ENCODE measurements at places on chromosomes 5 and 9.

GRCh38 chr9:69569738-69570451, 102.3 kb downstream of the APBA1 start:
- no peak for DNase-seq

GRCh38 chr5:146704949-146705665, 173.4 kb downstream of the PPP2R2B start:
- DNase-seq, result no peak

GRCh38 chr5:372996-373709, 51.6 kb downstream of the AHRR start:
- no peak for DNase-seq

DNA sequence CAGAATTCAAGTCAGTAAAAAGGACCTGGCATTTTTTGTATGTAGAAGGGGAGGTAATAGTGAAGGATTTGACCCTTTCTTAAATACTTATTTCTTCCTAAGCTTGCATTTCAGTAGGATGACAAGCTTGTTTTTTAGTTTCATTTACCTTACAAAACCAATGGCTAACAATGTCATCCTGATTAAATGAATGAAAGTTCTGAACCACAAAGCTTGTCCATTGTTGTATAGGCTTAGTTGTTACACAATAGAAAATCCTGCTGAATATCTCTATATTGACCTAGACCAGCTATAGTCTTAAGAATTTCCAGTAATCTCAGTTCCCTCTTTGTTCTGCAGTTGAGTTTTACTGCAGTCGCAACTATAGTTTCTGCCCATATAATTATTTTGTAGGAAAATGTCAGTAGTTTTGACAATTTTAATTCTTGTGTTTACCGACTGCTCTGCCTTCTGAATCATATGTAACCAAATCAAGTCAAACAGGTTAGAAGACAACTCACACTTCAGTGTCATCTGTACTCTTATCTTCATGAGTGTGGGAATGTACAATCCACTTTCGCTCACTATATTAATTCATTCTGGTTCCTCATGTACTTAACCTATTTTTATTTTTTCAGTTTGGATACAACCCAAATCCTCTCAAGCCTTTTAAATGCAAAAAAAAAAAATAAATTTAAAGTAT, 195.7 kb downstream of the CD180 start:
- no peak for DNase-seq

- DNase-seq, result no peak
Observed at GRCh38 chr9:98049288-98050072, 7.1 kb upstream of the NANS start.

DNA sequence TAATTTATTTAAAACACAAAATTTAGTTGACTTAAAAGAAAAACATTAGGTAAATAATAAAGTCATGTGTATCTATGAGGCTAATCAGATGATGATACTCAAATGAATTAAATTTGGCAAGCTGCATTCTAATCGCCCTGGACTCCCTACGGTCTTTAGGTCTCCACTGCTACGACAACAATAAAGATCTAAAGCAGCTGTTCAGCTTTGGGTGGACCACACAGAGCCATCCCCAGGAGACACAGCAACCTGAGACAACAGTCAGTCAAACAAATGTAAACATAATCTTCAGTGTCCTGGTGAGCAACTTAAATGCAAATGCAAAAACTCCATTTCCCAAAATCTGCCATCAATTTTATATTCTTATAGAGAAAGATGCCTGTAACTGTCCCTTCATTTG, 65.5 kb downstream of the MCTP1 start:
- no peak for DNase-seq

DNA sequence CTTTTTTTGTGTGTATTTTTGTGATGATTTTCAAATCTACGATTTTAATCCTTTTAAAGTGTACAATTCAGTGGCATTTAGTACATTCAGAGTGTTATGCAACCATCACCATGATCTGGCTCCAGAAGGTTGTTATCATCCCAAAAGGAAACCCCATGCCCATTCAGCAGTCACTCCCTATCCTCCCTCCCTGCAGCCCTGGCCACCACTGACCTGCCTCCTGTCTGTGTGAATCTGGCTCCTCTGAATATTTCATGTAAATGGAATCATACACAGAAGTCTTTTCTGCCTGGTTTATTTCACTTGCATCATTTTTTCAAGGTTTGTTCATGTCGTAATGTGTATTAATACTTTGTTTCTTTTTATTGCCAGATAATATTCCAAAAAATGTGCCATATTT, 32.5 kb downstream of the HABP4 start:
- no peak for DNase-seq

- DNase-seq, result no peak
Observed at GRCh38 chr5:180423598-180423997, 70.5 kb upstream of the GFPT2 start.

DNA sequence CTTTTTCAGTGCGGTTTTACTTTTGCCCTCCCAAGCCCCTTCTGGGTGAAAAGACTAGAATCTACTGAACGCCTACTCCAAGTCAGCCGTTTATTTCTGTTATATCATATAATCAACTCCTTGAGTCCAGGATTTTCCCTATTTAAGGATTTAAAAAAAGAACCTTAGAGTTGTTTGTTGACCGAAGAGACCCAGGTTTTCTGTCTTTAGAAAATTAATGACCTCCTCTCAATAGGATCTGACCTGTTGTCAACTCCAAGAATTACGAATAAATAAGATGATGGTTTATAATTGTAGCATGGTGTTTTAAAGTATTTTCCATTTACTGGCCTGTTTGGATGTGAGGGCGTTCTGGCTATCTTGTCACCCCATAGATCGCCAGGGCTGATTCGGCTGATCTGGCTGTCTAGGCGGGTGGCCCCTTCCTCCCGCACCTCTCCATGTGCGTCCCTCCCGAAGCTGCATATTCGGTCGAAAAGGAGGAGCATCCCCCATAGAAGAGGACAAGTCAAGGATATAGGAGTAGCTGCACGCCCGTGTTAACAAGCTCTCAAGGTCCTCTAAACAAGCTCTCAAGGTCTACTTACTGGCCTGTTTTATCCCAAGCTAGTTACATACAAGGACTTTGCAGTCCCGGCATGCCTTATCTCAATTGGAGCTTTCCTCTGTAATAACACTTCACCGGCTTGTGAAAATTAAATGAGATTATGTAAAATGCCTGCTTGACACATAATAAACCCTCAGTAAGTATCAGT, 1.1 kb upstream of the UBAP2 start:
- DNase-seq, result no peak

DNA sequence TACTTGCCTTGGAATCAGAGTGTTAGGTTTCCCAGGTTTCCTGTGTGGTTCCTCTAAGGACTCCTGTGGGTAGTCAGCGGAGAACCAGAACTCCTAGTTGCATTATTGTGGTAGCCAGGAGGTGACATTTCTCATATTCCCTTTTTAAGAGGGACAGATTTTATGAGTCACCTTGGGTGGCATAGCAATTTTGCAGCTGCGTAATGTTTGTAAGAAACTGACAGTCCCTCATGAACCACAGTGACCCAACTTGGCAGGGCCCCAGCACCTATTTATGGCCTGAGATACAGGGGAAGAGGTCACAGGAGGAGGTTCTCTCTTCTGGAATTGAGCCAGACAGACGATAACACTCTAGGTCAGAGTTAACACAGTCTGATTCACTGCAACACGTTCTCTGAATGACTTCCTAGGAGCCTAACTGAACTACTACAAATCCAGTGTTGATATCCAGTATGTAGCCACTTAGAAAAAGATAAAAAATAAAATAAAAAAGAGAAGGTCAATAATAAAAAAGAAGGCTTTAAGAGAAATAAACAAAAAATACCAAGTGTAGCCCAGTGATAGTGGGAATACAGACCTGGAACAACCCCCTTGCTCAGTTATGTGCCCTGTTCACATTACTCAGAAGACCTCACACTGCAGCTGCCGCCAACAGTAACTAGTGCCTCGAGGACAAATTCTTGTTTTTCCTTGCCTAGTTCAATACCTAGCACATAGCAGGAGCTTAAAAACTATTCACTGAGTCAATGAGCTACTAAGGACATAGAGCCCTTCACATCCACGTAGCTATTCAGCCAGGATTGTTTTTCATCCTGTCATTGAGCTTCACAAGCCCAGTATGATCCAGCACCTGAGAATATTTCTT, 50.7 kb upstream of the VLDLR start:
- peak; percentile 3 for DNase-seq

GRCh38 chr9:109002141-109002540, 11.2 kb downstream of the CTNNAL1 start:
- DNase-seq, result no peak

- no peak for DNase-seq
Observed at GRCh38 chr5:36666274-36666673, 59.9 kb downstream of the SLC1A3 start.

- no peak for DNase-seq
Observed at GRCh38 chr5:15914638-15915037, 265.0 kb downstream of the MARCHF11 start.

- no peak for DNase-seq
Observed at GRCh38 chr5:142613271-142613671, 72.6 kb downstream of the FGF1 start.

DNA sequence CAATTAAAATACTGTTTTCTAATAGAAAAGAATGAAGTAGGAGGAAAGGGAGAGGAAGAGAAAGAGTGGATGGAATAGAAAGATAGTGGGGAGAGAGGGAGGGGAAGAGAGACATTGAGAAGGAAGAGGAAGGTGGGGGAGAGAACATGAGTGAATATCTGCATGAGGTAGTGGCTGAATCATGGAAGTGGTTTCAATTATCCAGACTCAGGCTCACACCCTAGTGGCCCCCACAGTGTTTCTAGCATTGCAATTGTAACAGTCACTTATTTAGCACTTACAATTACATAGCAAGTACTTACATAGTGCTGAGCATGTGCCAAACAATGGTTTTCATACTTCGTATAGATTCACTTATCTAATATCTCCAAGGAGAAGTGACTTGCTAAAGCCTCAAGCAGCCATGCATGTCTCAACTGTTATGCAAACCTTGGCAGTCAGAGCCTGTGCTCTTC, 72.7 kb downstream of the CAST start:
- DNase-seq, result no peak

GRCh38 chr5:157845914-157846598, 12.9 kb downstream of the CLINT1 start:
- no peak for DNase-seq

DNA sequence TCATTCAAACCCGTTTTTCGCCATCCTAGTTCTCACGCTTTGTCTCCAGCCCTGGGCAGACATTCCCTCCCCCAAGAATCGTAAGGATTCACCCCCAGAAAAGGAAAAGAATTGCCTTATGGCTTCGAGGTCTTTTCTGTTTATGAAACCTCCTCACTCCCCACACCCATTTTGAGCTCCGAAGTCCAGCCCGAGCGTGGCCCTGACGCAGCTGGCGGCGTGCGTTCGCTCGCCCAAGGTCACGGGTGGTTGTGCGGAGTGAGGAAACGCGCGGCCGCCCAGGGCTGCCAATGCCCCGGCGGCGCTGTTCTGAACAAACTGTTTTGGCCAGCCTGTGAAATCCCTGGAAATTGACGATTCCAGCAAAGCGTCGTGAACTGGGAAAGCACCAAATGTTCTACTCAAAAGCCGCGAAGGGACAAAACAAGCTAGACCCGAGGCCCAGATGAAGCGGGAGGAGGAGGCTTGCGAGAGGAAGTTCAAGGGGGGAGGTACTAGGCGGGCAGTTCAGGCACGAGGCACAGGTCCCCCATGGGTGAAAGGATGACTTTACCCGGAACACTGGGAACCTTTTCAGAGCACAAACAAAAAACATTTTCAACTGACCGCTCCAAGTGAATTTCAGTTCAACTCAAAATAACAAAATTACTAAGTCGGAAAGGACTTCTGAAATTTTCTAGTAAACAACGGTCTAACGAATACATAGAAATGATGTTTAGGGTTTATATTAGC, 683 bp upstream of the ZFAND5 start:
- DNase-seq, result peak; percentile 47

DNA sequence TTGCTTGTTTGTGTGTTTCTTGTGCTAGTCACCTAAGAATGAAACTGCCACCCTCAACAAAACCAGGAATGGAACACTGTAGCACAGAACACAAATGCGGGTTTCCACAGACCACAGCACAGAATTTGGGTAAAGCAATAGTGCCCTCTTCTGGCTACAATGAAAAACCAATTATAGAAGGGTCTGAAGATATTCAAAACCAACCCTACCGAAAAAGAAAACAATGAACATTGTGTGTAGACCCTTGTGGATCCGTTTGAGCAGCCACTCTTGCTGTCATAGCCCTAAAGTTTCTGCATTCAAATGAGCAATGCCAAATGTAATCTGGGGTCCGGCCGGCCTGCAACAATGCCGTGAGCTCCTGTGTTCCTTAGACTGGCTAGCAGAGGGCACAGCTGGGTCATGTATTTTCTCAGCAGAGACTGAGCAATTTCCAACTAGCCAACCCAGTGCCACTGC, 8.3 kb upstream of the ENC1 start:
- no peak for DNase-seq

DNA sequence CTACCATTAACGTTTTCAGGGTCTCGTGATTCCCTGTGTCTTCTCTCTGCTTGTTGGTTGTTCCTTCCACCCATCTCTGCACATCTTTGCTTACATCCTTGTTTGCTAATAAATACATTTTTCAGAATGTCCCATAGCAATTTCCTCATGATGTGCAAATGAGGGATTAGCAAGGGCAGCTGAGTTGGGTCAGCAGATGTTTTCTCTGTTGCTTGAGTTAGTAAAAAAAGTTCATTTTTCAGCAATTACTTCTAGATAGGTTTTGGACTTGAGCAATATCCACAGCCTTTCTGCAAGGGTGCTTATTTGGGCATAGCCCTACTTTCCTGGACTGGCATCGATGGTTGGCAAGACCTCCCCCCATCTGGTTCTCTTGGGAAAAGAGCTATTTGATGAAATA, 4.8 kb upstream of the TNFSF15 start:
- no peak for DNase-seq

- no peak for DNase-seq
Observed at GRCh38 chr5:120055858-120056257, 408.2 kb upstream of the PRR16 start.

GRCh38 chr5:44835693-44836092, 26.9 kb downstream of the MRPS30 start:
- no peak for DNase-seq

GRCh38 chr5:157400741-157401495, 59.1 kb upstream of the NIPAL4 start:
- DNase-seq, result no peak

GRCh38 chr9:91611582-91611981, 187.9 kb upstream of the NFIL3 start:
- no peak for DNase-seq

DNA sequence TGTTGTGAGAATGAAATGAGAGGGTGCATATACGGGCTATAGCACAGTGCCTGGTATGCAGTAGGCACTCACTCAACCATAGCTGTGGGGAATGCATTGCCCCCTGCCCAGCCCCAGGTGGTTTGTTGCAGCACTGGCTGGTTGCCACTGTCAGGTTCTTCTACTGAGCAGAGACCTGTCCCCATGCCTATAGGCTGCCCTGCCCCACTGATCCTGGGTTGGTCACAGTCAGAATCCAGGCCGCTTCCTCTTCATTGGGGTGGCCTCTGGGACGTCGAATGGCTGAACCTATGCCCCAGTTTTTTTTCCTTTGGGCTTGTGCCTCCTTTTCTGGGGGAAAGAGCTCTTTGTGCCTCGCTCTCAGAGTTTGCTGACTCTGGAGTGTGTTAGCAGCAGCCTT, 74.6 kb downstream of the RGS3 start:
- DNase-seq, result no peak

Data from stimulated activated CD8-positive, alpha-beta memory T cell treated with anti-CD3 and anti-CD28 coated beads, Interleukin-12 subunit alpha, Interleukin-12 subunit beta, amount 100 ng/mL, for 4 hours (primary cell).